Ecto neural progenitor cell (in vitro differentiated cells): ENCODE measurements at places on chromosomes 7 and 10.
A peak's percentile ranks its signal among the peaks of the same experiment; 100 is the strongest.

- no peak for DNase-seq
Observed at GRCh38 chr7:71868797-71869196, 543.3 kb downstream of the CALN1 start.

DNA sequence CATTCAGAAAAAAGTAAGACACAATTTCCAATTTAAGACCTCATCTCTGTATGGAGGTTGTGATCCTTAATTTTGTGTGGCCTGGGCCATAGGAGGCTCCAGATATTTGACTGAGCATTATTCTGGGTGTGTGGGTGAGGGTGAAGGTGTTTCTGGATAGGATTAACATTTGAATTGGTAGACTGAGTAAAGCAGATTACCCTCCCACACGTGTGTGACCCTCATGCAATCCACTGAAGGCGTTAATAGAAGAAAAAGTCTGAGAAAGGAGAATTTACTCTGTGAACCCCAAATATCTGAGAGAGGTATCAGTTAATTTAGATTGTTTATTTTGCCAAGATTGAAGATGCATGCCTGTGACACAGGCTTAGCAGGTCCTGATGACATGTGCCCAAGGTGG is 328.0 kb upstream of the POT1 start:
- DNase-seq, result no peak

- DNase-seq, result no peak
Observed at GRCh38 chr10:28366994-28367393, 64.1 kb upstream of the MPP7 start.

GRCh38 chr10:26543567-26544306 is 105.6 kb downstream of the APBB1IP start:
- DNase-seq, result no peak

DNA sequence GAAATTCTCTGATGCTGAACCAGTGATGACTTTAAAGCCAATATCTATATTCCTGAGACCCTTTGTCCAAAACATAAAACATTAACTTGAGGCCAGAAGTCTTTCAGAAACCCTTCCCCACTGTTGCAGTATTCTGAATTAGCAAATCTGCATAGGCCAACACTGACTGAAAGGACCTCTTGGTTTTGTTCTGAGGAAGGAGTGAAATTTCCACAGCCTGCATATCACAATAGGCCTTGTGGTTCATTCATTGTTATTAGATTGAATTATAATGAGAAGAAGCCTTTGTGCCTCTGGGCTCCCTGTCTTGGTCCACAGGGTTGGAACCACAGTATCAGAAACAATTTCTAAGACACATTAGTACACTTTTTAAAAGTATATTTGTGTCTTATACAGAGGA is 90.3 kb downstream of the CCNY start:
- DNase-seq, result no peak

GRCh38 chr10:1522237-1522636 is 215.1 kb downstream of the ADARB2 start:
- DNase-seq, result no peak

- no peak for DNase-seq
Observed at GRCh38 chr10:5818894-5819293, 5.7 kb upstream of the GDI2 start.

DNA sequence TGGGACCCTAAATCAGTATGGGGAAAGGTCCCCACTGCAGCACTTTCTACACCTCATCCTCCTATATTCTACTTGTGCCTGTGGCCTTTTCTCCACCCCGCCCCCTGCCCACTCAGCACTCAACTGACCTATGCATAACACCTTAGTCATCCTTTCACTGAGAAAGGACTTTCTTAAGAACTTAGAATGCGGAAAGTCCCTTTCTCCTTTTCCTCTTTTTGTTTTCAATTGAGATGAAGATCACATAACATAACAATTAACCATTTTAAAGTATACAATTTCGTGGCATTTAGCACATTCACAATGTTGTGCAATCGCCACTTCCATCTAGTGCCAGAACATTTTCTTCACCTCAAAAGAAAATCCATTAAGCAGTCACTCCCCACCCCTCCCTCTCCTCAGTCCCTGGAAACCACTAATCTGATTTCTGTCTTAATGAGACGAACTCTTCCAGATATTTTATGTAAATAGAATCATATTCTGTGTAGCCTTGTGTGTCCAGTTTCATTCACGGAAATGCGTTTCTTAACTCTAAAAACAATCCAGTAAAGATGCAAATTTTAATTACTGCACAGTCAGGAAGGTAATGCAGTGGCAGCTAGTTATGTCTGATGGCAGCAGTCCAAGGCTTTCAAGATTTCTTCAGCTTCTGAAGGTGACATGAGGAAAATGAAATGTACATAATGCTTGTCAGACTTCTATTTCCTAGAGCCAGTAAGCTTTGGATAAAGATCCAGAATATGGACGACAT is 41.7 kb downstream of the FAS start:
- DNase-seq, result no peak

DNA sequence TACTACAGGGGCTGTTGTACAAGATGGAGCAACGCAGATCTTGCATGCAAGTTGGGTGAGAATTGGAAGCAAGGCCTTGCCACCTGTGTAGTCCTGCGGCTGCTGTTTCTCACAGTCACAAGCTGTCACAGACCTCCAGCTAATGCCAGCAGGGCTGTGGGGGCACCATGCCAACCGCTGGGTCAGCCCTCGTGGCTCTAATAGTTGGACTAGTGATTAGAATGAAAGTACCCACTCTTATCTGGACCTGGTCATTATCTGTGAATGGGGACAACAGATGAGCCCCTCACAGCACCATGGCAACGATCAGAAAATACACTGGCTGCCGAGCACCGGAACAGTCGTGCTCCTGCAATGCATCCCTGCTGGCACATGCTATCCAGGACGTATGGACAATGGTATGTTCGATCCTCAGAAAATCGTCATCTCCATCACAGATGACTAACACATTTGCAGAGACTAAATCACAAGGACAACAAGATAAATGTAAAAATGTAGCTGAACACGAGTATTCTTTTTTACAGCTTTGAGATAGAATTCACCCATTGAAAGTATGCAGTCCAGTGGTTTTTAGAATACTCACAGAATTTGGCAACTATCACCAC is 80.4 kb upstream of the CALN1 start:
- DNase-seq, result peak; percentile 34

GRCh38 chr10:60877061-60877776 is 66.8 kb downstream of the RHOBTB1 start:
- DNase-seq, result no peak

- DNase-seq, result no peak
Observed at GRCh38 chr10:124474514-124475070, 13.0 kb downstream of the LHPP start.

GRCh38 chr7:141785706-141786552 is 4.1 kb upstream of the TAS2R5 start:
- no peak for DNase-seq

GRCh38 chr7:12436896-12437535 is 33.4 kb upstream of the VWDE start:
- peak; percentile 53 for DNase-seq

DNA sequence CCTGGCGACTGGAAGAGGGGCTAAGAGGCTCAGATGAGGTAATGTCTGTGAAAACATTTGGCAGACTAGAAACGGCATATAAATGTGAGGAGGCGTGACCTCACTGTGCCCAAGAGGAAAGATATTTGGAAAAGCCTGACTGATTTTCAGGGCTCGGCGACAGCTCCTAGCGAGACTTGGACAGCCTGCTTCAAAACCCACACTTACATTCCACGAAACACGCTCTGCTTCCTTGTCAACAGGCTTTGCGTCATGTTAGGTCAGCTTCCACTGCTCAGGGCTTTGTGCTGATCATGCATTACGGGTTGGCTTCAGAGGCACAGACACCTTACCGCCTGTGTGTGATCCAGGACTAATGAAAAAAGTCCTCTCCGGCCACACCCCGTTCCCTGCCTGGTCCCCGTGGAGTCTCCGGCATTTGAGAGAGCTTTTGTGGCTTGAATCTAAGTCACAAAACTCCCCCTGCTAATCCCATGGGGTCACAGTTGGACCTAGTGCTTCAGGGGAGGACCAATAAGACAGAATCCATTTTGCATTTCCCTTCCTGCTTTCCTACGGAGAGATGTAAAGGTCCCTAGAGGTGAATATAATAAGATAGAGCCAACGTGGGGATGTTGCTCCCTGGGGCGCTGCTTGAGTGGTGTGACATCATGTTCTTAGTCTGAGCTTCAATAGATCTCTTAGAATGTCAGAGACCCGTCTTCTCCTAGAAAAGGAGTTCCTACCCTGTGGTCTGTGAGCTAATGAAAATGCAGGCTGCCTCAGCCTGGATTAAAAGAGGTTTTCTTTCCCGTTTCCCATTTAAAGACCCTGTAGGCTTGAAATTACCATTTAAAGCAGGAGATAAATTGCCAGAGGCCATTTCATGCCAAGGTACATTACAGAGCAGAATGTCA is 25.5 kb downstream of the FGFBP3 start:
- DNase-seq, result peak; percentile 72

GRCh38 chr7:129388333-129389098 is 45.7 kb upstream of the STRIP2 start:
- no peak for DNase-seq

DNA sequence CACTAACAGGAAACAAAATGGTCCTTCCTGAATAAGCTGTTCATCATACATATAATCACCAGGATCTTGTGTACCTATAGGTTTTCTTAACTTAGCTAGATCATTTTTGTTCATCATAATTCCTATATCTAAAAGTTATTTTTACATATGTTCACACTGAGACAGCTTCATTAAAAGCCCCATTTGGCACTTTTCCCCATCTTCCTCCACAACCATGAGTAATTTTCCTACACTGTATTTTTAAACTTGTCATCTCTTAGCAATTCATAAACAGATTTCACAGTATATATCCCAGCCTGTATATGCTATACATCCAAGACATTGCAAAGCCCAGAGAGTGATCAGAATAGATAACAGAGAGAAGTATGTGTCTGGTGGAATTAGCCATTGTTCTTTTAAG is 28.3 kb downstream of the ZNF365 start:
- no peak for DNase-seq

DNA sequence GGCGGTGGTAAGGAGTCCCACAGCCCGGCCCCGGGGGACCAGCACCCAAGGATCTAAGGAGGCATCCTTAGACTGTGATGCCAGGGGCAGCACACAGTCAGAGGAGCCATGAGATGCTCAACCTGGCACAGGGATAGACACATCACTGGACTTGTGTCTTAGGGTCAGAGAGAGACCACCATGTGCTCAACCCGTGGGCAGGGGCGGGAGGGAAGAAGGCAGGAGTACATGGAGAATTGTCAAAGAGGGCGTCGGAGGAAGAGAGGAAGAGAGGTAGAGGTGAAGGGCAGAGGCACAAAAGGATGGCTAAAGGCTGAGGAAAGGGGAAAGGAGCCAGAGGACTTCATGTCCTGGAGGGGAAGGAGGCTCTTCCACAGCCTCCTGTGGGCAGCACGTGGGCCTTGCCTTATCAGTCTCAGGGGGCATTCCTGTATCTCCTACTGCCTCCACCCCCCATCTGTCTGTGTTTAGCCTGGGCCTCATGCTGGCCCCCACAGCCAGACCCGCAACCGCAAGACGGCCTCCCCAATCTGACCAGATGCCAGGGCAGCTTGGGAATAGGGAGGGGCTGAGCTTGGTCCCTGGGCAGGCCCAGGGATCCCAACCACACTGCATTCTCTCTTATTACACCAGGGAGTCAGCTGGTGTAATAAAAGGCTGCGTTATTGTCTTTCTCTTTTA is 2.2 kb downstream of the ADCY1 start:
- no peak for DNase-seq

DNA sequence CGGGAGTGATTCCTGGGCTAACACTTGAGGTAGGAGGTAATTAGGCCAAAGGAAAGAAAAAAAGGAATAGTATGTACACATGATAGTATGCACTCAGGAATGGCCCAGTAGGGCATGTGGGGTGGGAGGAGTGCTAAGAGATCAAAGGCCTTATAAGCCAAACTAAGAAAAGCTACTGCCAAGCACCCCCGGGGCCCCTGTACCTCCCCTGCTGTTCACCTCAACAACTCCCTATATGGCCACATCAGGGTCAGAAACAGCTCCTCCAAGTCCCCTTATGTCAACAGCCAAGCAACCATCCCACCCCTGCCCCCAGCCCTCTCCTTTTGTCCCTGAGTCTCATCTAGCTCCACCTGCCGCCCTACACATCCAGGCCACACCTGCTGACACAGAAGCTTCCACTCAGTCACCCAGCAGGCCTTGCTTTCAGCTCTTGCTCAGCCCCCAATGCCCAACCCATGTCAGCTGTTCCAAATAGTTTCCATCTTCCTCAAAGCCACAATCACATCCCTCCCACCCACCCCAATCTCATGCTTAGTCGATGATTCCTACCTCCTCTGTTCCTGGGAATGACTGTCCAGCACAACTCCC is 80.2 kb downstream of the SORBS1 start:
- DNase-seq, result no peak

DNA sequence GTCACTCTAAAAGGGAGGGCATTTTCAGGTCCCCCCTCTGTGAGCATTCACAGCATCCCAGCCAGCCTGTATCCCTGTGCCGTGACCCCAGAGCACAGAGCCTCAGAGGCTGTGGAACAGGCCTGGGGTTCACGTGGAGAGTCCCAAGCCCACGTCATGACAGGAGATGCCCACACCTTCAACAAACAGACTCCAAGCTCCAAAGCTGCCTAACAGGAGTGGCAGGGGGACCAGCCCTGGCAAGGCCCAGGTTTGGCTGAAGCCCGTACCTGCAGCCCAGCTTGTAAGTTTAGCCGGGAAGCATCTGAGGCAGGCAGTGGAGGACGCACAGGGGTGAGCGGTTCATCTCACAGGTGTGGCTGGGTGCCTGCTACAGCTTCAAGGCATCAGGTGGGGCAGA is 33.5 kb downstream of the LHPP start:
- DNase-seq, result no peak

DNA sequence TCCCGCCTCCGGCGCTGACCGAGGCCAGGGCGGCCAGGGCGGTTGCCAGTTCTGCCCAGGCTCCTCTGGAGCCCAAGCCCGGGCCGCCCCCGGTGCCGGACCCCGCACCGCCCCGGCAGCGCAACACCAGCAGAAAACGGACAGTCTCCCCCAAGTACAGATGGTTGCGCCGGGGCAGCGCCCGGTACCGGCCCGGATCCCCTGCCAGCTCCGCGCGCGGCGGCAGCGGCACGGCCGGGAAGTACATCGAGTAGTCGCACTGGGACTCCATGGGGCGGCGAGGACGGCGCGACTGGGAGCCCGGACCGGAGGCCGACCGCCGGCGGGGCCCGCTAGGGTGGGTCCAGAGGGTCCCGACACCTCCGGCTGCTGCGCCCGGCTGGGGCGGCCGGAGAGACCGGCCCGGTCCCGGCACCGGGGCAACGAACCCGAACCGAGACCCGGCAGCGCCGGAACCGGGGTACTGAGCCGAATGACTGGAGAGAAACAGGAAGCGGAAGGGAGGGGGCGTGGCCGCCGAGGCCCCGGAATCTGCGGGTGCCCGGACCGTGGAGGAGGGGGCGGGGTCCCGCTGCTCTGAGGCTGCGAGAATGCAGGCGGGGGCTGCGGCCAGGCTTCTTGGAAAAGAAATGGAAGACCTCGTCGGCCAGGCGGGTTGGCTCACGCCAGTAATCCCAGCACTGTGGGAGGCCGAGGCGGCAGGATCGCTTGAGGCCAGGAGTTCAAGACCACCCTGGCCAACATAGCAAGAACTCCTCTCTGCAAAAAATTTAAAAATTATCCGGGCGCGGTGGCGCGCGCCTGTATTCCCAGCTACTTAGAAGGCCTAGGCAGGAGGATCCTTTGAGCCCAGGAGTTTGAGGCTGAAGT is at the start of gene TRAPPC14:
Gene TRAPPC14, minus strand, starts transcription at position 495 of the 870 bp plus-strand sequence. Its CDS starts 224 bp downstream, at position 271.
- DNase-seq, result peak; percentile 97

GRCh38 chr7:67413670-67414069 is 417.0 kb downstream of the TYW1 start:
- no peak for DNase-seq

- DNase-seq, result no peak
Observed at GRCh38 chr10:63554657-63555056, 33.5 kb downstream of the REEP3 start.
